ENCODE measurements at places on chromosomes 7 and 10. TPM values are rescaled to one million over a fixed set of nuclear protein-coding genes. Genes with fewer than 3 reads are reported as not detected.
A peak's percentile ranks its signal among the peaks of the same experiment; 100 is the strongest.

- no peak overlapping the region for H3K27ac ChIP-seq
- no peak overlapping the region for H3K4me3 ChIP-seq
- no peak for DNase-seq
- H3K27me3 ChIP-seq = no peaks in the 10 kb centered on the region
- no peaks in the 10 kb centered on the region for H3K36me3 ChIP-seq
Observed at GRCh38 chr7:138017992-138018391, 16.1 kb upstream of the CREB3L2 start.

GRCh38 chr10:15427843-15428414 lies 56.8 kb upstream of the FAM171A1 start:
- H3K4me1 ChIP-seq = no peaks in the 10 kb centered on the region
- H3K27me3 ChIP-seq = no peaks in the 10 kb centered on the region
- no peak overlapping the region for H3K27ac ChIP-seq
- H3K4me3 ChIP-seq = no peak overlapping the region
- no peaks in the 10 kb centered on the region for H3K36me3 ChIP-seq
- DNase-seq = no peak

- H3K27me3 ChIP-seq = no peaks in the 10 kb centered on the region
- no peak overlapping the region for H3K27ac ChIP-seq
- DNase-seq = no peak
- no peaks in the 10 kb centered on the region for H3K36me3 ChIP-seq
- H3K4me3 ChIP-seq = no peak overlapping the region
Observed at GRCh38 chr7:7832518-7832917, 114.1 kb upstream of the RPA3 start.

GRCh38 chr7:45645141-45645969 lies 71.2 kb downstream of the ADCY1 start:
- H3K4me1 ChIP-seq = no peaks in the 10 kb centered on the region
- no peak overlapping the region for H3K4me3 ChIP-seq
- H3K27me3 ChIP-seq = no peaks in the 10 kb centered on the region
- DNase-seq = no peak
- no peak overlapping the region for H3K27ac ChIP-seq

- DNase-seq = peak; percentile 44
- no peaks in the 10 kb centered on the region for H3K27me3 ChIP-seq
- H3K36me3 ChIP-seq = no peaks in the 10 kb centered on the region
- H3K4me1 ChIP-seq = no peaks in the 10 kb centered on the region
- no peak overlapping the region for H3K27ac ChIP-seq
- H3K4me3 ChIP-seq = no peak overlapping the region
Observed at GRCh38 chr10:2202401-2202800, 465.1 kb upstream of the ADARB2 start.

DNA sequence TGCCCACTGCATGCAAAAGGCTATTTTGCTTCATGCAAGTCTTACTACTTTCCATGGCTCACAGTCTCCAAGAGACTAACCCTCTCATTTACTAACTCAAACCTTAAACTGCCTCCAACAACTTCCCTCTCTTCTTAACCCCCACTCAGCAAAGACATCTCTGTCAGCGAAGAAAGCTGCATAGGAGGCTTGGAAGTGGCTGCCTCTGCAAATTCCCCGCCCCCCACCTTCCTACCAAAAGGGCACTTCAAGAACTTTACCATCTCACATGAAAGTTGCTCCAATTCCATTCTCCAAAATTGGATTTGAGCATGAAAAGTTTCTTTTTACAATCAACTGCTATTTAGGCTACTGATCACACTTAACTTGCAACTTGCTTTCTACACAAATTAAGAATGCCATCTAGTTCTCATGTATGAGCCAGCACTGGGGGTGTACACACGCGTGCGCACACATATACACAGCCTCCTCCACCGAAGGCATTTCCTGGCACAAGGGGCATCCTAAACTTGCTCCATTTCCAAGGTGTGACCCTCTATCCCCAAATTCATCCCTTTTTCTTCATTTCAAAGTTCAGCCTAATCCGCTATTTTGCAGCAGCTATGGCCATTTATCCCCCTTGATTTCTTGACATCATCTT lies 1.8 kb downstream of the CCDC6 start:
- no peak for DNase-seq
- peaks cover 41% of the 10 kb centered on the region for H3K4me1 ChIP-seq
- peak overlapping the region; percentile 67 for H3K4me3 ChIP-seq
- no peaks in the 10 kb centered on the region for H3K27me3 ChIP-seq

DNA sequence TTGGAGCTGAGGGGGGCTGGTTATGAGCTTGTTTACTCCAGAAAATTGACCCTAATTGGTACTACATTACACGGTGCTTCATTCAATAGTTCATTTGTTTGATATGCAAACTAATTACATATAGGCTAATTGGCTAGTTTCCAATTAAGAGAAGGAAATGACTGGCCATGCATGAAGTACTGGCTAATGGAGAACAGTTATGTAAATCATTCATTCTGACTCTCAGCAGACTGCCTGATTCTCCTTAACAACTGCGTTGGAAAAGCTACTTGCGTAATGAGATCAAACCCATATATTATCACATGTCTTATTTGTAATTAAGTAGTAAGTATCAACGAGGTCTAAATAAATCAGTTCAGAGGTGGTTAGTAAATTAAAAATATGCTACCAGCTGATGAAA lies 81.8 kb upstream of the CTTNBP2 start:
- no peaks in the 10 kb centered on the region for H3K4me1 ChIP-seq
- no peak overlapping the region for H3K4me3 ChIP-seq
- no peak overlapping the region for H3K27ac ChIP-seq
- no peaks in the 10 kb centered on the region for H3K27me3 ChIP-seq

DNA sequence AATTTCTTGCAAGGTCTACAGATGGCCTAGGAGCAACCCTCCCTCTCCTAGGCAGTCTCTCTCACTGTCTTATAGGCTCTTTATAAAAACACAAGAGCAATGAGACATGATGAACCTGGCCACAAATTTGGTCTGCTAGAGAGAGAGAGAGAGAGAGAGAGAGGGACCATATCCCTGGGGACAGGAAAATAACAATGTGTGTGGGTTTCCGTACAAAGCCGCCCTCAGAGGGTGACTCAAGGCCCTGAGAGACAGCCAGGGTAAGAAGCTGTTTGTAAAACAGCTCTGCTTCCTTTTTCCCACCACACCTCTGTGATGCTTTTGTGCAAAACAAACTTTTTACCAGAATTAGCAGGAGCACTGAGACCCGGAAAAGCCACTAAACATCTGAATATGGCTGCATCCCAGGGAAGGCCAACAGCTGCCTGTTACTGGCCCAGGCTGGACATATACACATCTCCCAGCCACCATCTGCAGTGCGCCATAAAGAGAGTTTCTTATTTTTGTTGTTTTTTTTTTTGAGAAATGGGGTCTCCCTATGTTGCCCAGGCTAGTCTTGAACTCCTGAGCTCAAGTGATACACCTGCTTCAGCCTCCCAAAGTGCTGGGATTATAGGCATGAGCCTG lies 18.4 kb downstream of the GIMAP5 start:
- H3K27ac ChIP-seq = no peak overlapping the region
- no peak overlapping the region for H3K4me3 ChIP-seq
- no peaks in the 10 kb centered on the region for H3K27me3 ChIP-seq
- H3K4me1 ChIP-seq = no peaks in the 10 kb centered on the region

GRCh38 chr10:62018131-62018911 lies 116.8 kb downstream of the ARID5B start:
- H3K27ac ChIP-seq = no peak overlapping the region
- H3K4me3 ChIP-seq = no peak overlapping the region
- H3K27me3 ChIP-seq = no peaks in the 10 kb centered on the region
- no peaks in the 10 kb centered on the region for H3K36me3 ChIP-seq
- no peaks in the 10 kb centered on the region for H3K4me1 ChIP-seq

DNA sequence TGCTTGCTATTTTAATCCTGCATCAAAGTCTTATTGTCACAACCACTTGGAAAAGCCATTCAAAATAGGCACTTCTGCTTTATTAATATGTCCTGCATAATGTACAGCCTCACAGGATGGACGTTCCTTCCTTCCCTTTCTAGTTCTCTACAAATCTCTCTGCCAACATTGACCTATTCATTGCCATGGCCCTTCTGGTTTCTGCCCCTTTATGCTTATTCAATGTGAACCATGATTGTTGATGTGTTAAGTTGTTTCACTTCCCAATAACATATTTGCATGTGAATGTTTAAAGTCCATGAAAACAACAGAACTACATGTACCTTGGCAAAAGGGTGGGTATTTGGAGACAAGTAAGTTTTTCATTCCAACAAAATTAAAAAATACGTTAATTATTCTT lies 45.7 kb downstream of the COL28A1 start:
- DNase-seq = no peak
- H3K4me3 ChIP-seq = no peak overlapping the region
- H3K4me1 ChIP-seq = no peaks in the 10 kb centered on the region
- no peaks in the 10 kb centered on the region for H3K36me3 ChIP-seq
- H3K27me3 ChIP-seq = no peaks in the 10 kb centered on the region
- no peak overlapping the region for H3K27ac ChIP-seq

DNA sequence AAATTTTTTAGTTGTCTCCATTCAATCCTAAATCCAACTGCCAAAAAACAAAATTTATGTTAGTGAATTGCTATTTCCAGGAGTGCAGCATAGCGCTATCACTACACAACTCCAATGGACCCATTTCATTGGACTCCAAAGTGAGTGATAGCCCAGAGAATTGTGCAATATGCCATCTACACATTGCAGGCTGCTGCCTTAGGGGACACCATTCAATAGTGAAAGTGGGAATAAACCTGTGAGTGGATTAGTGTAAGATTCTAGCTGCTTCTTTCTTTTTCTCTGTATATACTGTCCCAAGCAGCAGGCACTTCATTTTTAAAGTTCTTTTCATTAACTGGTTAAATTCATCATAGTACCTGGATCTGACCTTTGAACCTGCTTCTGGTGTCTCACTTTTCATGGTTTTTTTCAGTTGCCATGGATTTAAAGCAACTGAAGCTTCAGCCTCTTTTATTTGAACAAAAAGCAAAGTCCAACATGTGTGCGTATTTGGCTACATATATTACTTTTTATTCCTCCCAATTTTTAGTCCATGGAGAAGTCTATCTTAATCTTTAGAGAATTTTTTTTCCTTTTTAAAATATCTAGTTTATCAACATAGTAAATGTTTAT lies 97.3 kb downstream of the DGKB start:
- no peaks in the 10 kb centered on the region for H3K27me3 ChIP-seq
- H3K36me3 ChIP-seq = no peaks in the 10 kb centered on the region
- no peak for DNase-seq
- H3K4me3 ChIP-seq = no peak overlapping the region
- H3K4me1 ChIP-seq = no peaks in the 10 kb centered on the region

DNA sequence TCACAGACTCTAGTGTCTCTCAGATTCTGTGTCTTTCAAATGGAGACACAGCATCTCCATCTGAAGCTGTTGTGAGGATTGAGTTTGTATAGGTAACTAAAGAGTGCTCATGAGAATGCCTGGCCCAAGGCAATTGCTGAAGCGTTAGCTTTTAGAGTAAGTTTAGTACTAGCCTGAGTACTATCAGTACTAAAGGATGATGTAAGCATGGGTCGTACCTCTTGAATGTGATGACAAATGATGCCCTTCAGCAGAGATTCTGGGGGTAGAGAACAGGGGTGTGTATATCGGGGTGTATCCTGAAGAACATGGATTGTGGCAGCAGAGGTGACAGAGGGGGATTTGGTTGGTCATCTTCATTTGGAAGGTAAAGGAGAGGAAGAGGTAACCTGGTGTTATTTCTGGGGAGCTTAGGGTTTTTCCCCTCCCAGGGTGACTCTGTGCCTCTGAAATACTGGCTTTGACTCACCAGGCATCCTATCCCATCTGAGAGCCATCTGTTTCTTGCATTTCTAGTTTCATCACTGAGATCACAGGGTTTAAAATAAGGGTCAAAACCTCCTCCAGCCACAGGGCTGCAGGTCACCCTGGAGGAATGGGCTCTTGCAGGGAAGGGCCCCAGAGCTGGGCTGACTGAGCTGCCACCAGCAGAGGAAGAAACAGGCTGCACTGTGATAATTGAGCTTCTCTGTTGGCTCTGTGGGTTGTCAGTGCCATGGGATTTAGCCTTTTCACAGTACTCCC lies 756.0 kb downstream of the KCNMA1 start:
- no peak for DNase-seq
- no peak overlapping the region for H3K27ac ChIP-seq
- H3K36me3 ChIP-seq = no peaks in the 10 kb centered on the region
- H3K4me1 ChIP-seq = no peaks in the 10 kb centered on the region

DNA sequence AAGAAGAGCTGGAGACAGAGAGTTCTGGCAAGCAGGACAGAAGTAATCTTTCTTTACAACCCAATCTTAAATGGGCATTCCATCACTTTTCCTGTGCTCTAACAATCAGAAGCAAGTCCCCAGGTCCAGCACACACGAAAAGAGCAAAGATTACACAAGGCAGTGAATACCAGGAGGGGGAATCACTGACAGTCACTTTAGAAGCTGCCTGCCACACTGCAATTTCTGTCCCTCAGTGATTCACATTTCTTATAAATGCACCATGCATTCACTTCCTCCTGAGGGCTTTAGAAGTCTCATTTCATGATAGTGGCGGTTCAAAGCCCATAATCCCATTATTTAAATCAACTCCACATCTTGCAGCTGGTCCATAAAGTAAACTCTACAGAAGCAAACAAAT lies 362.5 kb downstream of the POM121L12 start:
- peak overlapping the region; percentile 68 for H3K4me3 ChIP-seq
- H3K27ac ChIP-seq = peak overlapping the region; percentile 20
- H3K27me3 ChIP-seq = no peaks in the 10 kb centered on the region
- H3K36me3 ChIP-seq = no peaks in the 10 kb centered on the region

DNA sequence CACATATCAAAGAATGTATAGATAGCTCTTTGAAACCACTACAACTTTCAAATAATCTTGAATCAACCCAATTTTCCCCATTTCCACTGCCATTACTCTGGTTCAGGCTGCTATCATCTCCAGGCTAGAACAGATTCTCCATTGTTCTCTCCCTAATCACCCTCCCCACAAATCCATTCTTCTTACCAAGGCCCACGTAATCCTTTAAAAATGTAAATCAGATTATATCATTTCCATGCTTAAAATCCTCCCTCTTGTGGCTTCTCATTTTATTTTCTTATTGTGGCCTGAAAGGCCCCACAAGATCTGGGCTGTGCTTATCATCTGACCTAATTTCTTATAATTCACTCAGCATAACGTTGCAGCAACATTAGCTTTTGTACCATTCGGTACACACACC lies 3.0 kb upstream of the PON1 start:
- no peak overlapping the region for H3K4me3 ChIP-seq
- DNase-seq = no peak
- H3K27me3 ChIP-seq = no peaks in the 10 kb centered on the region
- no peak overlapping the region for H3K27ac ChIP-seq

DNA sequence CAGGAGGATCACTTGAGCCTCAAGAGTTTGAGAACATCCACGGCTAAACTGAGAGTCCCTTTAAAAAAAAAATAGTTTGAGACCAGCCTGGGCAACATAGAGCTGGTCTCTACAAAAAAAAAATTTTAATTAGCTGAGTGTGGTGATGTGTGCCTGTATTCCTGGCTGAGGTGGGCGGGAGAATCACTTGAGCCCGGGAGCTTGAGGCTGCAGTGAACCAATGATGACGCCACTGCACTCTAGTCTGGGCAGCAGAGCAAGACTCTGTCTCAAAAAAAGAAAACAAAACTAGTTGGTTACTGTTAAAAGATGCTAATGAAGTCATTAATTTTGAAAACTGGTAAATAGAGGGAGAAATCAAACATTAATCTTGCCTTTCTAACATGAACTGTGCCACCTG lies 76.4 kb downstream of the MMRN2 start:
- no peaks in the 10 kb centered on the region for H3K27me3 ChIP-seq
- H3K4me3 ChIP-seq = no peak overlapping the region
- no peak overlapping the region for H3K27ac ChIP-seq
- peaks cover 2% of the 10 kb centered on the region for H3K36me3 ChIP-seq
- peak; percentile 32 for DNase-seq

Gene SFMBT2
- polyA plus RNA-seq = 1.2 TPM

Gene CH25H
- 1.2 TPM for polyA plus RNA-seq

Gene HOXA5
- 19.4 TPM for polyA plus RNA-seq

Gene LAMTOR4
- 470 TPM for polyA plus RNA-seq

Gene UCMA
- polyA plus RNA-seq = not detected

Gene OLAH
- polyA plus RNA-seq = 0.52 TPM

All from kidney (tissue), 22 donors.